ENCODE measurements at places on chromosomes 2 and 18.

DNA sequence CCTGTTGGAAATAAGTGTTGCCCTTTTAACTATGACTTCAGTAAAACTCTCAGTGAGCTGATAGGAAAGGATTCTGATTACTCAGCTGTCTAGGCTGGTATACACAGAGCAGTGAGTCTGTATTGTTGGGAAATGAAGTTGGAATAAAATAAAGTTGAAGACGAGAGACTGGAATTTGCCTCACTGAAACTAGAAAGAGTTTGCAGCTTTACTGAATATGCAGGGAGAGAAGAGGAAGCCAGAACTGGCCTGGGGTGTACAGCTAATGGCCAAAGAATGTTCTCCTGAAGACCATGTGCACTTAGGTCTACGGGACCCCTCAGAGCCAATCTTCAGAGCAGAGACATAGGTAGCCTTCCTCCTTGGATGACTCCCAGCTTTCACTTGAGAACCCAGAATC lies 26.5 kb downstream of the EIF4E2 start:
- DNase-seq, result no peak

- DNase-seq, result no peak
Measured at GRCh38 chr2:43943809-43944452, 51.9 kb downstream of the LRPPRC start.

GRCh38 chr18:46622451-46622850 lies 34.6 kb downstream of the LOXHD1 start:
- DNase-seq, result no peak

- DNase-seq, result no peak
Measured at GRCh38 chr2:230643576-230644291, 68.9 kb upstream of the CAB39 start.

DNA sequence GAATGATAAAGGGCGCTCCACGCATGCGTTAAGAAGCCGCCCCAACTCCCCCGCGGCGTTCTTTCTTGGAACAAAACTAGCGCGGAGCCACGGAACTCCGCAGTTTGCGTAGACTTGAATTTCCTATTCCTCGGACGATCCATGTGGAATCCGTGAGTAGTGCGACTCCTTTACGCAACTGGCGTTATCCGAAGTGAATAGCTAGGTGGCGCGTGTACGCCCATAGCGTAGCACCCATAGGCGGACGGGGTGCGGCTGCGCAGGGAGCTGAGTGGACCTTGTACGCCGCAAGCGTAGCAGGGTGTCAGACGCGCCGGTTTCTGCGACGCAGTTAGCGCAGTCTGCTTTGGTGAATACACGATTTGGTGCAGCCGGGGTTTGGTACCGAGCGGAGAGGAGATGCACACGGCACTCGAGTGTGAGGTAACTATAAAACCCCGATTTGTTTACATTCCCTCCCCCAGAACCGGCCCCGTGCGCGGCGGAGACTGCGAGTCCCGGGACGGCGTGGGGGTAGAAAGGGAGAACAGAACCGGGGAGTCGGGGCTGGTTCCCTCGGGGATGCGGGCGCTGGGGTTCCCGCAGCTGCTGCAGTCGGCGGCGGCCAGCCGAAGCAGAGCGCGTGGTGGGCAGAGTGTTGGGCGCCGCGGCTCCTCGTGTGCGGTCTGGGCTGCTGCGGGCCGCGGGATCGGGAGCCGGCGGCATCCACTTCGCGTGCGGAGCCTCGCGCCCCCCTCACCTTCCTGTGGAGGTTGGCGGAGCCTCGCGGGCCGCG lies at the start of gene SLC39A10:
SLC39A10 (plus strand) TSS at position 368 of the 775 bp plus-strand sequence. CDS start 22,817 bp downstream, outside the sequence.
- peak; percentile 98 for DNase-seq

- peak; percentile 22 for DNase-seq
Measured at GRCh38 chr2:162475661-162476060, 131.7 kb downstream of the GCA start.

DNA sequence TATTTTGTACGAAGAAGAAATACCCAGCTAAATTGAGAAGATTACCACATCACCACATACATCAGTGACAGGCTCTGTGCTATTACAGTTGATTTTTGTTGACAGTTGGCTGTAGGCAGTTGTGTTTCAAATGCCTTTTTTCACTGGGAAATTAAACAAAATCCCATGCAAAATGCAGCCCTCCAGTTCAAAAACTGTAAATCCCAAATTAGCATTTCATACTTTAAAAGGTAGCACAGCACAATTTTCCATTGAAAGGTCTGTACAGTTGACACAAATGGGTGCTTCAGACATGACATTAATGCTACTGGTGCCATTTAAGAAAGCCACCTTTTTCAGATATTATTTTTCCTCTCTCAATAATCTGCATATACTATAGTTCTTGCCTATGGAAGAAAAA lies 807.2 kb downstream of the BCL11A start:
- no peak for DNase-seq

DNA sequence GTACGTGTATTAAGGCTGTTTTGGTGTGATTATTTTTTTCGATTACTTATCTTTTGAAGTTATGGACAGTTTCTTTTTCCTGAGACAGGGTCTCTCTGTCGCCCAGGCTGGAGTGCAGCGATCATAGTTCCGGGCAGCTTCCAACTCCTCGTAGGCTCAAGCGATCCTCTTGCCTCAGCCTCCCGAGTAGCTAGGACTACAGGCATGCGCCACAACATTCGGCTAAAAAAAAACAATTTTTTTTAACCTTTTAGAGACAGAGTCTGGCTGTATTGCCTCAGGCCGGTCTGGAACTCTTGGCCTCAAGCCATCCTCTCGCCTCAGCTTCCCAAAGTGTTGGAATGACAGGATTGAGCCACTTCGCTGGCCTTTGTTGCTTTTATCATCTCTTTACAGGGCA lies 945 bp downstream of the HAT1 start:
- DNase-seq, result peak; percentile 42

DNA sequence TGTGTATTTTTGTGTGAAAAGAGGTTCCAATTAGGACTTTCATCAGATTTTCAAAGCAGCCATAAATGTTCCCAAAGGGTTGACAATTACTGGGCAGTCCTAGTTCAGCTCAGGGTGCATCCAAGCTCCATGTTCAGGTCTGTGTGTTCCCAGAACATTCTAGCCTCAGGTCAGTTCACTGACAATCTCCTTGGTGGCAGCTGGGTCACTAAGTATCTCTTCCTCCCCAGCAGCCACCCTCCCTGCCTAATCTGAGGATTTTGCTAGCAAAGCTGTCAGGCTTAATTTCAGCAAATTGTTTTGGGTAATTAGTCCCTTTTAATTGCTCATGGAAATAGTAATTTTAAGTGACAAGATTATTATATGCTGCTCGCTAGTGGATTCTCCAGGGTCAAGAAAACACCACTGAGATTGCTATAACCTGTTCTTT lies 29.8 kb downstream of the UPP2 start:
- no peak for DNase-seq

DNA sequence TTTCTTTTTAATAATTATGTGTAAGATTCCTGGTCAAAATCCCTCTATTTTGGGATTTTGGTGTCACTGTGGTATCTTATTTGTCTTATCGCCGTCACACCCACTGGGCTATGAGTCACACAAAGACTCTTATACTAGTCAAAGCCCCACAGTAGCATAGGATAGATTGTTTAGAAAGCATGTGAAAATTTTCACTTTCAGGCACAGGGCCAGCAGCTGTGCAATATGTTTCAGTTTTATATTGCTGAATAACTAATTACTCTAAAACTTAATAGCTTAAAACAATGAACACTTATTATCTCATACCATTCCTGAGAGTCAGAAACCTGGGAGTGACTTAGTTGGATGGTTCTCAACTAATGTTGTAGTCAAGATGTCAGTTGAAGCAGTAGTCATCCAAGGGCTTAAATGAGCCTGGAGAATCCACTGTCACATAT lies 24.0 kb downstream of the CFAP210 start:
- no peak for DNase-seq

GRCh38 chr2:220931491-220931890 lies 640.6 kb downstream of the EPHA4 start:
- DNase-seq, result no peak

- DNase-seq, result no peak
Measured at GRCh38 chr2:164242409-164242808, 378.9 kb downstream of the GRB14 start.

DNA sequence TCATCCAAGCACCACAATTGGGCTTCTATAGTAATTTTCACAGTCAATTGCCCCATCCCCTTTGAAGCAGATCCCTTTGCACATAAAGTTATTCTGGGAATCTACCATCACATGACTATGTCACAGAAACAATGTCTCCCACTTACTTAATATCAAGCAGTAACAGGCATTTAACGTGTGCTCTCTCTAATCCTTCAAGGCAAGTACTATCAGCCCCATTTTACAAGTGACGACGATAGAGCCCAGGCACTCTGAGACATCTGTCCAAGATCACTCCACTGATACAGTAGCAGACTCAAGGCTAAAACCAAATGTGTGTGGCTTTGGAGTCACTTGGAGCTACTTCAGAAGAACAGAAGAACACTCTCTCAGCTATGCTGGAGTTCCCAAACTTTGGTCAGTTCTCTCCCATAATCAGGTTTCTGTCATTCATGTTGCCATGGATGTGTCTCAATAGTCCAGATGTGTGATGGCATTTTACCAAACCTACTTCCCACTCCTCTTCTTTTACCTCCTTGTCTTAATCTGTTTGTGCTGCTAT lies 39.7 kb downstream of the PID1 start:
- DNase-seq, result no peak

- no peak for DNase-seq
Measured at GRCh38 chr18:36328385-36328858, 30.9 kb downstream of the FHOD3 start.
